ENCODE measurements at places on chromosomes 2 and 18.

DNA sequence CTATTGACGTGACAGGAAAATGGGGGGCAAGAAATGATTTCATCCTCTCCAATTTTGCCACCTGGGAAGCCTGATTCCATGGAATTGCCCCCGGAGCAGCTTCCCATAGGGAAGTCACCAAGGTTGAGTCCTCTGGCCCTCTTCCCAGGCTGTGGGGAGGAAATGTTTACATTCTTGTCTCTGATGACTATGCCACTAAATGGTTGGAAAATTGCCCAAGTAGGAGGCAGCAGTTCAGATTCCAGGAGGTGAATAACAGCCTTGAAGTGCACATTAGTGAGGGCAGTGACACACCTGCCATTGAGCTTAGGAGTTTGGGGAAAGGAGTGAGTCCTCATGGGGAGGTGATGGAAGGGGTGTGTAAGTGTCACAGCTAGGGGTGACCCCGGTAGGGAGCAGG is 449.2 kb upstream of the DCC start:
- no peak for DNase-seq

GRCh38 chr2:4915357-4915756 is 776.8 kb upstream of the SOX11 start:
- no peak for DNase-seq

- DNase-seq = no peak
Observed at GRCh38 chr2:236538242-236538641, 31.4 kb upstream of the ACKR3 start.

DNA sequence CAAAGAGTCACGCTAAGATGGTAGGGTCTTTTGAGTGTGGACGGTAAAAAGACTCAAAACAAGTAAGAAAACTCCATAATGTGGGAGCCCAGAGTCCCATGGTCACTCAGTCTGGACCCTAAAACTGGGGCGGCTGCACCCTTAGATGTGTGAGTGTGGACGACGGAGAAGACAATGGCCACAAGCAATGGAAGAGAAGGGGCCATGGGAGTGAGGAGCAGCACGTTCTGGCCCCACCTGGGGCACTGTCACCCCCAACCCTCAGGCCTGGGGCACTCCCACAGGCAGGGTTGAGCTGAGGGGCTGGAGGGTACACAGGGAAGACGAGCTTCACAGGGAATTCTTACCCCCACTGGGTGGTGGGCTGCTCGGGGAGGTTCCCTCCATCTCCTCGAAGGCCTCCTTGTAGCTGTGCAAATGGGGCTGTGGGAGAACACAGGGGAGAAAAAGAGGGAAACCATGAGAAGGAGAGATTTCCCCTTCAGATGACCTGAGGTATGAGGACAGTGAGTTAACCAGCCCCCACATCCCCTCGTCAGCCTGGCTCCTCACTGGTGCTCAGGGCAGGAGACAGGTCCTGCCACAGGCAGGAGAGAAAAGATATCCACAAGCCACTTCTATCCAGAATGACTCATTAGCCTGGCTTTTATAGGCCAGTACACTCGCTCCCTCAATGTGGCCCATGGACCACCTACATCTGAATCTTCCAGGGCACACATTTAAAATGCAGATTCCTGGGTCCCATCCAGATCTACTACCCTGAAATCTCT is 167.9 kb downstream of the TNS1 start:
- peak; percentile 34 for DNase-seq

DNA sequence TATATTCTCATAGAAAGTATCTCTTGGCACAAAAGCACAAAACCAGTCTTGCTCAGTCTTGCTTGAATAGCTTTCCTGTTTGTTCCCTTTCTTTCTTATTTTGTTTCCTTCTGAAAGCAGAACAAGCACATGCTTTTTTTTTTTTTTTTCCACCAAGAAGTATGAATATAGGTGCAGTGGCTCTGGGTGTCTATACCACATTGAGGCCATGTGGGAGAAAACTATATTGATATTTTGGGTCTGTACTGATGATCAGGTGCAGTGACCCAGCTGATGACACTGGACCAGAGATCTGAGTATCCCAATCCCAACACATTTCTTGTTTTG is 28.7 kb downstream of the GEMIN6 start:
- no peak for DNase-seq

DNA sequence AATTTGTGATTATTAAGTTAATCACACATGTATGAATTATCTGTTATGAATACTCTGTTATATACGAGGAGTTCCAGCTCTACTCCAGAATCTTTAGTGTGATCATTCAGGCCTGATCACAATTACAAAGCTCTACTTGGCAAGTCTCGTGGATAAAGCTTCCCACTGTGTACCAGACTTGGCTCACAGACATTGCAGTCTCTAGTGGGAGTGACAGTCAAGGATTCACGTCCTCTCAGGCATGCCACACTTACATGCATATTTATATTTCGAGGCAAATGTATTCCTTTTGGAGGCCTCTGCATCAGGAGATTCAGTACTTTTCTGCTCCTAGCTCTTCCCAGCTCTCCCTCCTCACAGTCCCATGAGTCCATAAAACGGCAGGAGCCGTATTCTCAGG is 403.4 kb upstream of the CDH7 start:
- no peak for DNase-seq

- peak; percentile 92 for DNase-seq
Observed at GRCh38 chr2:42809819-42810120, 17.4 kb upstream of the HAAO start.

DNA sequence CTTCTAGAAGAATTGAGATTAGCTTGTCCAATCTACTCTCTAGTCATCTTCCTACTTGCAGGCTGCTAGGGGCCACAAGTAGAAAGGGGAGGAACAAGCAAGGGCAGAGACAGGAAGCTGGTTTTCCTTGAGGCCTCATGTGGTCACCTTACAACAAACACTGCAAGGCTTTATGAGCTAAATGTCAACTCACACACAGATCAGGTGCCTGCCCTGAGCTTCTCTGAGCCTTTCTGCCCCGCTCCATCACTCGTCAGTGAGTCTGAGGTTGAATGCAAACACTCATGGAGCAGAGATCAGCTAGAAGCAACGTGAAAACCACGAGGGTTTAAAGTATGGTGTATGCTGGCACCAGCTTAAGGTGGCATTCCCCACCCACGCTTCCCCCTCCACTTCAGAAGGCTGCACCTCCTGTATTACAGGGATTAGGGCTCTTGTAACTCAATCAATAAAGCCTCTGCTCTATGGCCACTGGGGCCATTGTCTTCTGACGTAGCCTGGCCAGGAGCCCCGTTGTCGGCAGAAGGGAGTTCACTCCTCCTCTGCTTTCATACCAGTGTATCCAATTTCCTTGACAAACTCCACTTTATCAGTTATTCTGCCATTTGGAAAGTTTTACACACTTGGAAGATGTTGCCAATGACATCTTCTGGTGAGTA is 5.4 kb upstream of the CRYGC start:
- DNase-seq = no peak

DNA sequence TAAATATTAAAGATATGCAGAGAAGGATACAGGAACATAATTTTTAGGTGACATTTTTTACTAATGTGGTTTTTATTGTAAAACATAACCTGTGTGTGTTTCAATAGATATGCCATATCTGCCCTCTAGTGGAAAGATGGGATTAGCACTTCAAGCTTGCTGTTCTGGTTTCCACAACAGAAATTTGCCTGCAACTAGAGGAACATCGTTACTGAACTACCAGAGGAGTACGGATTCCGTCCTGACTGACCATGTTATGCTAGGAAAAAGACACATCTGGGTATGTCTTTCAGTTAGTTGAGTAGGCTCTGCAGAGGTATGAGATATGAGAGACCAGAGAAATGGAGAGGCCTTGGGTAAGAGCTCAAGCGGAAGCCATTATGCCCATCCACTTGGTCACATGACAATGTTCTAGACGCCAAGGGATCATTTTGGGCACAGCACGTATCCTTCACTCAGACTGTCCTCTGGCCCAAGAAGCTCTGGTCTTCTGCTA is 104.9 kb downstream of the MBD2 start:
- no peak for DNase-seq

GRCh38 chr2:159933727-159934049 is 128.7 kb downstream of the PLA2R1 start:
- no peak for DNase-seq

- DNase-seq = no peak
Observed at GRCh38 chr2:17901246-17901645, 22.8 kb downstream of the KCNS3 start.

- no peak for DNase-seq
Observed at GRCh38 chr2:850429-850828, 100.2 kb upstream of the SNTG2 start.

GRCh38 chr2:17805166-17805565 is 11.1 kb upstream of the MSGN1 start:
- DNase-seq = no peak

- DNase-seq = peak; percentile 89
Observed at GRCh38 chr2:70141902-70142589, 48.8 kb downstream of the C2orf42 start.
